Aortic smooth muscle cell (primary cell): ENCODE measurements at places on chromosomes 5 and 9. TPM values are rescaled to one million over a fixed set of nuclear protein-coding genes. Genes with fewer than 3 reads are reported as not detected.

FAM151B gene
- 8.5 and 9.8 TPM in 2 replicates for total RNA-seq

LCN10 gene
- total RNA-seq: not detected in 2 replicates

NDUFS4 gene
- 115 and 139 TPM in 2 replicates for total RNA-seq

DMRTA1 gene
- under 0.01 and 0.06 TPM in 2 replicates for total RNA-seq

NR2F1-AS1 gene
- total RNA-seq: 9.8 and 14.6 TPM in 2 replicates

GPR107 gene
- 53.0 and 84.8 TPM in 2 replicates for total RNA-seq

AIF1L gene
- total RNA-seq: 0.75 and 0.92 TPM in 2 replicates

CDX1 gene
- total RNA-seq: 0.12 and 0.13 TPM in 2 replicates

MSMP gene
- total RNA-seq: 0.31 and 1.6 TPM in 2 replicates

SLC31A2 gene
- total RNA-seq: 8.9 and 11.6 TPM in 2 replicates
